ENCODE measurements at places on chromosomes 1 and 21.

DNA sequence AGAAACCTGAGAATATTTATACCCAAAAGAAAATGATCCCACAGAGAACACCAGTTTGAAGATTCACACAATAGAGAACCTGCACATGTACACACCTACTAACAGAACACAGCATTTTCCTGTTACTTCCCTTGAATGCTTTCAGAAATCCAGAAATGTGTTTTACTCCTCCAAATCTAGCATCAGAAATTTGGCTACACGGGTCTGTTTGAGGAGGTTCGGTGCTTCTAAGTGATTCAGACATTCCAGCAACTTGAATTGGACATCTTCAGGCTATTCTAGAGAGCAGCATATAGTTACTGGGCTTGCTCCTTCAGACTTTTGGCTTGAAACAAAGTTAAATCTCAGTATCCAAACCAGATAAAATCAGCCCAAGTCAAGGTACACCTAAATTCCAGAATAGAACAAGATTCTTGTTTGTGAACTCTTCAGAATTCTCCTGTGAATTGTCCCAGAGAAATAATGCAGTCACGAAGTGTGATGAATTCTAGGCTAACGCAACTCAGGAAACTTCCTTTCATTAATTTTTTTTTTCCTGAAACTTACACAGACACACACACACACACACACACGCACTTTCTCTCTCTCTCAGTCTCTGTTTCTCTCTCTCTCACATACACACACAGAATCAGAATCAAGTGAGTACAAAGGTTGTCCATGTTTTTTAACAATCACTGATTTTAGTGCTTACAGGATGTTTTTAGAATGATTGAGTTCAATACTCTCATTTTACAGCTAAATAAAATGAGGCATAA lies 278.4 kb upstream of the SNX7 start:
- no peaks in the 10 kb centered on the region for H3K36me3 ChIP-seq
- no peaks in the 10 kb centered on the region for H3K27me3 ChIP-seq
- no peak overlapping the region for H3K4me3 ChIP-seq
- no peak overlapping the region for H3K27ac ChIP-seq

- DNase-seq: peak; percentile 57
- H3K4me1 ChIP-seq: peaks cover 10% of the 10 kb centered on the region
- H3K36me3 ChIP-seq: no peaks in the 10 kb centered on the region
- H3K27me3 ChIP-seq: peaks cover 13% of the 10 kb centered on the region
These were observed 5.3 kb downstream of the PSRC1 start for GRCh38 chr1:109277434-109278204.

- H3K27me3 ChIP-seq: peaks cover 4% of the 10 kb centered on the region
- peaks cover 47% of the 10 kb centered on the region for H3K4me1 ChIP-seq
- no peaks in the 10 kb centered on the region for H3K36me3 ChIP-seq
- DNase-seq: peak; percentile 11
These were observed 1.5 kb upstream of the BATF3 start for GRCh38 chr1:212700892-212701819.

DNA sequence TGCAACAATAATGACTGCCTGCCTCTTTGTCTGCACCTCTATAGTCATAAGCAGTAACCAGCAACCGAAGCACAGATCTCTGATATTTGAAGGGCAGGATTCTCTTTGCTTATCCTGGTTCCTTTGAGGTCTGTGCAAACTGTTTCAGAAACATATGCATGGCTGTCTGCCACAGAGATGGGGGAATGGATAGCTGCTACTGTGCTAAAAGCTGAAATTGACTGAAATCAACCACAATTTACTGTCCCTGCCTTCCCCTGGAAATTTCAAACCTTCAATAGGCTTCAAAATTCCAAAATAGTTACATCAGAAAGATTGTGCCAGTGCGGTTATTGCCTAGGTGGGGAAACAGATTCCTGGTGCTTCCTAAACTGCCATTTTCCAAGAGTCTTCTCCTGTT lies 136.8 kb upstream of the GORAB start:
- H3K4me1 ChIP-seq: no peaks in the 10 kb centered on the region
- no peak overlapping the region for H3K4me3 ChIP-seq
- peaks cover 7% of the 10 kb centered on the region for H3K36me3 ChIP-seq
- H3K27ac ChIP-seq: no peak overlapping the region
- no peak for DNase-seq
- H3K27me3 ChIP-seq: no peaks in the 10 kb centered on the region

GRCh38 chr21:37848721-37849490 lies 67.4 kb downstream of the KCNJ6 start:
- no peak overlapping the region for H3K4me3 ChIP-seq
- no peaks in the 10 kb centered on the region for H3K4me1 ChIP-seq
- H3K27ac ChIP-seq: no peak overlapping the region
- peaks cover 4% of the 10 kb centered on the region for H3K36me3 ChIP-seq
- H3K27me3 ChIP-seq: peaks cover 5% of the 10 kb centered on the region

- no peak for DNase-seq
- no peak overlapping the region for H3K27ac ChIP-seq
- H3K36me3 ChIP-seq: no peaks in the 10 kb centered on the region
- H3K4me1 ChIP-seq: no peaks in the 10 kb centered on the region
- H3K27me3 ChIP-seq: peaks cover 40% of the 10 kb centered on the region
These were observed 673.6 kb downstream of the PTPRU start for GRCh38 chr1:29909962-29910361.

DNA sequence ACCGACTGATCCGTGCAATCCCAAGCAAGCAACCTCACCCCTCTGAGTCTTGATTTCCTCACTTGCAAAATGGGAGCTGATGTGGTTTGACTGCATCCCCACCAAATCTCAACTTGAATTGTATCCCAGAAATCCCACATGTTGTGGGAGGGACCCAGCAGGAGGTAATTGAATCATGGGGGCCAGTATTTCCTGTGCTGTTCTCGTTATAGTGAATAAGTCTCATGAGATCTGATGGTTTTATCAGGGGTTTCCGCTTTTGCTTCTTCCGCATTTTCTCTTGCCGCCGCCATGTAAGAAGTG lies 58.4 kb downstream of the FHAD1 start:
- DNase-seq: no peak
- peaks cover 6% of the 10 kb centered on the region for H3K4me1 ChIP-seq
- H3K27me3 ChIP-seq: peaks cover 27% of the 10 kb centered on the region

DNA sequence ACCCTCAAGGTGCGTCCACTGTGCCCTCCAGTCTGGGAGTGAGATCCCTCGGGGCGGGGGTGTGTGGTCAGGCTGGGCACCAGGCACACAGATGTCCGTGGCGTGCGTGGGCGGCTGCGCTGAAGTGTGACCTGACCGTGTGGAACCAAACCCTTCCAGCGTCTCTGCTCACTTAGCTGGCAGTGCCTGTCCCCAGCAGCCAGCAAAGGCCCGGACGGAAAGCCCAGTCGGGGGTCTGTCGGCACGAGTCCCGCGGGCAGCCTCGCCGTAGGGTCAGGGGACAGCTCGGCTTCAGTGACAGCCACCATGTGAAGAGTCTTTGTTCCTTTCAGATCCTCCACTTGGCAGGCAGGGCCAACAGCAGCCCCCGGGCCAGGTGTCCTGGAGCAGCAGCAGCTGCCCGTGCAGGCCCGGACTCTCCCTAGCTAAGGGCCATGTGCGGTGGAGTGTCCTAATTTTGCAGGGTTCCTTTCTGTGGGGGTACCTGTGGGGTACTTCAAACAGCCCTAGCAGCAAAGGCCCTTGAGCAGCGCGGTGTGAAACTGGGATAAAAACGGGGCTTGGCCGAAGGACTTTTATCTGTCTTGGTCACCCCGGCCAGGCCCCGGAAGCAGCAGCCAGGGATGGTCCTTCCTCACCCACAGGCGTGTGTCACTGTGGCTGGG lies 11.6 kb downstream of the TTLL10 start:
- H3K36me3 ChIP-seq: no peaks in the 10 kb centered on the region
- H3K4me1 ChIP-seq: peaks cover 5% of the 10 kb centered on the region
- peaks cover 25% of the 10 kb centered on the region for H3K27me3 ChIP-seq
- no peak overlapping the region for H3K4me3 ChIP-seq
- no peak for DNase-seq

DNA sequence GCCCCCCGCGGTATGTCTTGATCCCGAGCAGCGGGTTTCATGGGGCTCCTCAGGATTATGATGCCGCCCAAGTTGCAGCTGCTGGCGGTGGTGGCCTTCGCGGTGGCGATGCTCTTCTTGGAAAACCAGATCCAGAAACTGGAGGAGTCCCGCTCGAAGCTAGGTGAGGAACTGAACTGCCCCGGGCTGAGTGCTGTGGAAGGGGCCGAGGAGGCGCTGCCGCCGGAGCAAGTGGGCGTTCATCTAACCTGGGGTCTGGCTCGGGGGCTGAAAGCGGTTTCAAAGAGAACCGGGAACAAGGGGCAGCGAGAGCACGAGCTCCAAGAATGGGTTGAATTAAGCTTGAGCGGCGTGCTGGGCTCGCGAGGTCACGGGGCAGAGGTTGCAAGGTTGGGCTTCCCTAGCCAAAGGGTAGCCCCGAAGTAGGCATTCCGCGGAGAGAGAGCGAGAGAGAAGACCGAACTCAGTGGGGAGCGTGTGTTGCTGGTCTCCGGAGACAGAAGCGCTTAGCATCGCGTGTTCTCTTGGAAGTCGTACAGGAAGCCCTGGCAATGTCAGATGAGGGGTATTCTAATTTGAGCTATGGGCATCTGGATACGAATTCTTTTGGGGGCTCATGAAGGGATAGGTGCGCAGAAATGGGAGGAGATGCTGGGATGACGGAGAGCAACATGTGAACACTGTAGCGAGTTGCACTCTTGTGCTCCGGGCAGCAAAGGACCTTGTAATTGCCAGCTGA lies 732 bp downstream of the HS2ST1 start:
- no peak overlapping the region for H3K4me3 ChIP-seq
- no peak overlapping the region for H3K27ac ChIP-seq
- H3K4me1 ChIP-seq: peaks cover 23% of the 10 kb centered on the region

DNA sequence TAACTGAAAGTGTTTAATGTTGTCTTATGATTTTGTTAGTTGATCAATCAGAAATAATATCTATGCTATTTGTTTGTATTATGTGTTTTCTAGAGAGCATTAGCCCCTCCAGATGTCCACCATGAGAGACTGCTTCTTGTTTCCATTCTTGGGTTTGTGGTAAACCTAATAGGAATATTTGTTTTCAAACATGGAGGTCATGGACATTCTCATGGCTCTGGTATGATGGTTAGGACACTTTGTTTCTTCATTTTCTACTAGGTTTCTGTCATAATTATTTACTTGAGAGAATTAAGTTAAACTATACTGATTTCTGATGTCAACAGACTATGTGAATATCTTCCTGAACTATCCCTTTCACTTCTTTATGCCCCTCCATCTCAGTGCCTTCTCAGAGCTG lies 16.1 kb downstream of the SLC30A7 start:
- H3K36me3 ChIP-seq: peaks cover 22% of the 10 kb centered on the region
- no peaks in the 10 kb centered on the region for H3K27me3 ChIP-seq
- no peak overlapping the region for H3K27ac ChIP-seq
- no peak overlapping the region for H3K4me3 ChIP-seq
- H3K4me1 ChIP-seq: peaks cover 19% of the 10 kb centered on the region
- DNase-seq: no peak

GRCh38 chr1:235357485-235358373 lies 9.5 kb upstream of the TBCE start:
- H3K36me3 ChIP-seq: no peaks in the 10 kb centered on the region
- H3K4me3 ChIP-seq: no peak overlapping the region
- H3K4me1 ChIP-seq: no peaks in the 10 kb centered on the region
- no peak overlapping the region for H3K27ac ChIP-seq
- no peak for DNase-seq

DNA sequence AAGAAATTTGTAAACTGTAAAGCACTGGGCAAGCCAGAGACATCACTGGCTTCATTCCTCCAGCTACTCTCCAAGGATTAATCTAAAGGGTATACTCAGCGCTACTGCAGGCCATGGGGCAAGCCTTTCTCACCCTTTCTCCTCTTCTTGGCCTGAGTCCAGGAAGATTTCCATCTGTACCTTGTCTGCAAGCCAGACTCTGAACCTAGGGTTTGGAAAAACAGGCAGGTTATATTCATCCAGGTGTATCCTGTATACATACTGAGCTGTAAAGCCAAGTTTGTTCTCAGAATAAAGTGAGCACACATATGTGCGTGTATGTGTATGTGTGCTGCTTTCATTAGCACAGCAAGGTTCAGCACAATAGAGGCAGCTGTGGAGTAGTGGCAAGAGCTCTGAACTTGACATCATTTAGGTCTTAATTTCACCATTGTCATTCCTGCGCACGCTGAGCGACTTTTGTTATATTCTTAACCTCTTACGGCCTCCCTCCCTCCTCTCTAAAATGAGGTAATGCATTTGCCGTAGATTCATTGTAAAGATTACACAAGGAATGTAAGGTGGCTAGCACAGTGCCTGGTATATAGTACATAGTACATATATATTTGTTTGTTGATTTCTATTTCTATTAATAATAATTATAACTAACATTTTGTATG lies 128.1 kb upstream of the JUN start:
- no peak overlapping the region for H3K4me3 ChIP-seq
- no peak overlapping the region for H3K27ac ChIP-seq
- peaks cover 16% of the 10 kb centered on the region for H3K36me3 ChIP-seq
- H3K27me3 ChIP-seq: peaks cover 7% of the 10 kb centered on the region
- DNase-seq: no peak

- no peaks in the 10 kb centered on the region for H3K36me3 ChIP-seq
- no peak overlapping the region for H3K4me3 ChIP-seq
- no peak overlapping the region for H3K27ac ChIP-seq
These were observed 36.1 kb downstream of the L1TD1 start for GRCh38 chr1:62230718-62231117.

- H3K27me3 ChIP-seq: peaks cover 96% of the 10 kb centered on the region
- peak overlapping the region; percentile 68 for H3K4me3 ChIP-seq
- peaks cover 19% of the 10 kb centered on the region for H3K4me1 ChIP-seq
These were observed 2.2 kb downstream of the TBX15 start for GRCh38 chr1:118985640-118986554.

DNA sequence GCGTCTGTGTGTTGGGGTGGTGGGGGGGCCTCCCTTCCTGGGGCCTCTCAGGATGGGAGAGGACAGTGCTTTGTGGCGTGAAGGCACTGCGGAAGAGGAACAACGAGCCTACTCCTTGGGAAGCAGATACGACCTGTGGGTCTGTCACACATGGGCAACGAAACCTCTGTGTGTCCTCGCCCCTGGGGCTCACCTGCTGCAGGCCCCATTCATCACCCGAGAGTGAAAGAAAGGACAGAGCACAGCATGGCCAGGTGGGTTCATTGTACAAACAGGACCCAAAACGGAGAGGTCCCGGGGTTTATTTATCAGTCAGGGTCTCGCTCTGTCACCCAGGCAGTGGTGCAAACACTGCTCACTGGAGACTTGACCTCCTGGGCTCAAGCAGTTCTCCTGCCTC lies 40.1 kb upstream of the LIN9 start:
- peaks cover 17% of the 10 kb centered on the region for H3K4me1 ChIP-seq
- peak overlapping the region; percentile 63 for H3K27ac ChIP-seq
- no peaks in the 10 kb centered on the region for H3K27me3 ChIP-seq
- DNase-seq: no peak
- no peaks in the 10 kb centered on the region for H3K36me3 ChIP-seq

GRCh38 chr1:152023221-152023620 lies 13.6 kb downstream of the S100A11 start:
- no peaks in the 10 kb centered on the region for H3K4me1 ChIP-seq
- H3K27me3 ChIP-seq: peaks cover 41% of the 10 kb centered on the region
- no peak overlapping the region for H3K27ac ChIP-seq
- no peak overlapping the region for H3K4me3 ChIP-seq
- DNase-seq: no peak

GRCh38 chr1:238252033-238252802 lies 361.5 kb upstream of the ZP4 start:
- no peak overlapping the region for H3K4me3 ChIP-seq
- no peak overlapping the region for H3K27ac ChIP-seq
- no peaks in the 10 kb centered on the region for H3K36me3 ChIP-seq
- DNase-seq: no peak

GRCh38 chr1:153343040-153343681 lies 5.5 kb downstream of the PGLYRP4 start:
- H3K36me3 ChIP-seq: peaks cover 9% of the 10 kb centered on the region
- H3K4me3 ChIP-seq: no peak overlapping the region
- no peak overlapping the region for H3K27ac ChIP-seq
- no peak for DNase-seq
- peaks cover 81% of the 10 kb centered on the region for H3K27me3 ChIP-seq
